GM04503 (cell line): ENCODE measurements at places on chromosomes 7 and 10.

- no peak for DNase-seq
Observed at GRCh38 chr10:52239771-52240170, 74.3 kb upstream of the DKK1 start.

- no peak for DNase-seq
Observed at GRCh38 chr7:64636386-64636785, 29.5 kb upstream of the ZNF107 start.

DNA sequence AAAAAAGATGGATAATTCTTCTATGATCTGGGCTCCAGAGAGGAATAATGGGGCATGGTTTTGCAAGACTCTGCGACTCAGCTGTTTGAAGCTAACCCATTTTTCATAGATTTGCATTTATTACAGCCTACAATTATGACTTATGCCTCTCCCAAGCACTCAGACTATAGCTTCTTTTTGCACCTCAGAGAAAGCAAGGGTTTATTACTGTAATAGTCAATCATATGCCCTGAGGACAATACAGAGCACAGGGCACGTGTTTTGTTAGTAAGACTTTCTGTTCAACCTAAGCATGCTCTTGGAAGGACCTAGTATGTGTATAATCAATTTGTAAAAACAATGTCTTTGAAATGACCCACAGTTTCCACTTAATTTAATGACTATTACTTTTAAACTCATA is 221.2 kb downstream of the PARD3 start:
- no peak for DNase-seq

- no peak for DNase-seq
Observed at GRCh38 chr7:127527561-127527960, 57.8 kb downstream of the GCC1 start.
